ENCODE measurements at places on chromosomes 6 and 20.

DNA sequence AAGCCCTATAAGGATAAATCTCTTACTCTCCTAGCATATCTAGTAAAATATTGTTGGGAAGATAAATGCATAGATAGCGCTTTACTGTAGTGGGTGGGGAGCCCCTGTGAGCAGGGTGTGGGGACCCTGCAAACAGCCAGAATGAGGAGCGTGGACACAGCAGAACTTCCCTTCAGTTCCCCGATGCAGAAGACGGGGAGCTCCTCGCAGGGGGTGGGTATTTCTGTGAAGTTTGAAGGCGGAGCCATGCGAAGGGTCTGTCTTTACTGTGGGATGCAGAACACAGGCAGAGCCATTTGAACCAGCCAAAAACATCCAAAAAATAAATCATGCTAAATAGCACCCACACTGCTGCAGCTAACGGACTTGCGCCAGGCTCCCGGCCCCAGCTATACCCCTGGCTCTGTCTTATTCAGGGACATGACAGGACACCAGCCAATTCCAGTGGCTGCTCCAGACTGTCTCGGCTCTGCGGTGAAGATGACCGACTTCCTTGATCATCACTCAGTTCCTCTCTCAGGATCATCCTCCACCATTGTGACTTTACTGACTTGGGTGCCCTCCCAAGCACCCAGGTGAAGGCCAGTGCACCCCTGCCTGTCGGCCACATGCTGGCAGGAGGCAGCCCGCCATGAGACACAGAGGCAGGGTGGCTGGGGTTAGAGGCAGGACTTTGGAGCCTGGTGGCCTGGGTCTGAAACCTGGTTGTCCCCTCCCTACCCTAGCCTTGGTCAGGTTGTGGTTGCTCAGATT lies 134.5 kb downstream of the SMOC2 start:
- no peak for DNase-seq

DNA sequence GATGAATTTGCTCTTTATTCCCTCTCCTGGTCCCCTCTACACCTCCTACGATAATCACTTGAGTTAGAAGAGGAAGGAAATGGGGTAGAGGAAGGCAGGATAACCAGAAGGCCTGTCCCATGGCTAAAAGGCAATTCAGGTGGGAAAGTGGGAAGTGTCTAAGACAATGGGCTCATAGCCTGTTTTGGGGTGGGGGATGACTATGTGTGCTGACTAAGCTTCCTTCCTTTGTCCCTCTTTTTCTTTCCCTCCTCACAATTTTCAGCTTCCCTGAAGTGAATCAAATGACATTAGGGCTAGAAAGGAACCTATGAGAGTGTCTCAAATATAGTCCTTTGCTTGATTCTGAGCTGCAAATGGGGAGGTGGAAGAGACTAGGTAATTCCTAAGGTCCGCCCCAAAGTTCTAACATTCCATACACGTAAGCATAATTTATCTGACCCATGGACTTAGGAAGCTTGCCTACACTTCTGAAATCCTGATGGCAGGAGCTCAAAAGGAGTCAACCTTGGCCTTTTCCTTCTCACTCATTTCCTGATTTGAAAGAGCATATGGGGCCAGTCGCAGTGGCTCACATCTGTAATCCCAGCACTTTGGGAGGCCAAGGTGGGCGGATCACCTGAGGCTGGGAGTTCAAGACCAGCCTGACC lies 24.3 kb downstream of the EDEM2 start:
- DNase-seq = no peak

DNA sequence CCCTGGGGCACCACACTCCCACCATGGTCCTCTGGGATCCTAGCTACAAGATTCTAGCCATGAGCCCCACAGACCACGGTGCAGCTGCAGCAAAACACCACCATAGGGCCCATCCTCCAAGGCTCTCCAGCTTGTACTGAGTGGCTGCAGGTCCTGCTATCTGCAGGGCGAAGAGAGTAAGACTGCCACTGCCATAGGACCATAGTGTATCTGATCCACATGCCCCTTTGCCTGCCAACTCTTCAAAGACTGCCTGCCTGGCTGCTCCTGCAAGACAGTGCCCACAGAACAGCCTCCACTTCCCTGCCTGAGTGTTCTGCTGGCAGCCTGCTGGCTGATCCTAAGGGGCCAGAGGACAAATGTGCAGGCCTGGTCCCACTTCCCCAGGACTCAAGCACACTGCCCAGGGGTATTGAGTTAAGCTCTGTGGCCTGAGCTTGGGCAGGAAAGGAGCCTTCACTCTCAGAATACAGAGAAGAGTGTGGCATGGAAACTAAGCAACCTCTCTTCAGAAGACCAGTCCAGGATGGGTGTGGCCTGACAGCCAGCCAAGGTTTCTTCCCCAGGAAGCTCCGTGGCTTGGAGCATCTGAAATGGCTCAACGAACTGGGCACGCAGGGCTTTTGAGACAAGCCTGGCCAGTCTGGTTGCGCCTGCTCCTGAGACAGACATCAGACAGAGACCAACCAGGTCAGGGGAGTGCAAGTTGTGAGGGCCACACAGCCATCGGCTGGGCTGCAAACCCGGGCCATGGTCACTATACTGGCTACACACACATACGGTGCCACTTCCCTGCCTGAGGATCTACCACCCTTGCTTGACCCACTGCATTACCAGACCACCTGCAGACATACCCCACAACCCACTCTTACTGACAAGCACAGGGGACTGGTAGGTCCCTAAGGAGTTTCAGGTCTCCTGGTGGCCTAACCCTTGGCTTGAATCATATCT lies 54.5 kb downstream of the RNGTT start:
- DNase-seq = no peak

GRCh38 chr20:39903806-39904465 lies 785.1 kb downstream of the MAFB start:
- DNase-seq = no peak

GRCh38 chr20:45318948-45319347 lies 10.8 kb upstream of the MATN4 start:
- no peak for DNase-seq

- DNase-seq = no peak
Measured at GRCh38 chr6:67285770-67286495, 1349.1 kb upstream of the ADGRB3 start.

DNA sequence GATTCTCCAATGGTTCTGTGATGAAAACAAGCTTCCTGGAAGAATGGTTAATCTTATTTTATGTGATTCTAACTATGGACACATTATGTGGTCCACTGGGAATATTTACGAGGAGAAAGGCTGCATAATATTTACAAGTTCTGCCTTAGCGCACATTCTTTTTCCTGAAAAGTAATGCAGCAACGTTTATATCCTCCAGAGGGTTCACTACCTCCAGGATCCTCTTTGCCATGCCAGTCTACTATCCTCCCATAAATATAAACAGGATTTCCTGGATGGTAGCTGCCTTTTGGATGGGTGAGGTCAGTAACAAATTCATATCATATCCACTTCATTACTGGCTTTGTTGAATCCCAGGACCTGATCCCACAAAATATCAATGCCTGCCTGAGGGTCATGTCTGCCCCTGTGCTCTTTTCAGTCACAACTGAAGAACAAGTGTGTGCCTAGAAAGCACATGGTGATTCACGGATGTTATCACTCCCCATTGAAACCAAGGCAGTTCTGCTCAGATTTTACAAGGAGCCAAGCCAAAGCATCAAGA lies 30.4 kb downstream of the ADGRF5 start:
- DNase-seq = no peak

DNA sequence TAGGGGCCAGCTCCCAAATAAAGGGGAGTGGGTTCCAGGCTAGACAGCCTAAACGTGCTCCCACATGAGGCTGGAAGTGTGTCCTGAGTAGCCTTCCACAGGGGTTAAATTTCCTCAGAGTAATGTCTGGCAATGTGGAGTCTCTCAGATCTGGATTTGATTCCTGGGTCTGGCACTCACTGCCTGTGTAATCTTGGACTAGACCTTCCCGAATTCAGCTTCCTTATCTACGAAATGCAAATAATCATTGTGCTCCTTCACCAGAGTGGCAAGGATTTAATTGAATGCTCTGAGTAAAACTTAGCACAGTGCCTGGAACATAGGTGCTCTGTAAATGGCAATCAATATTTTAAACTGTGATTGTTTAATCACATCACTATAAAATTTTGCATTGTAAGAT lies 114.4 kb downstream of the SLX4IP start:
- no peak for DNase-seq

DNA sequence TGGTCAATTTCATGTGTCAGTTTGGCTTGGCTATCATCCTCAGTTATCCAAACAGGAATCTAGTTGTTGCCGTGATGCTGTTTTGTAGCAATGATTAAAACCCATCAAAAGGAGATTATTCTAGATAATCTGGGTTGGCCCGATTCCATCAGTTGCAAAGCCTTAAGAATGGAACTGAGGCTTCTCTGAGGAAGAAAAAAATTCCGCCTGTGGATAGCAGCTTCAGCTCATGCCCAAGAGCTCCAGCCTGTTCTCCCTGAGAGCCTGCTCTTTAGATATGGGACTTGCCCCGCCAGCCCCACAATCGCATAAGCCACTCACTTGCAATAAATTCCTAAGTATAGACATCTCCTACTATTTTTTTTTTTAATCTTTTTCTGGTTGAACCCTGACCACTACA lies 61.5 kb downstream of the SEL1L2 start:
- DNase-seq = no peak

GRCh38 chr20:63015662-63016361 lies 9.0 kb upstream of the BHLHE23 start:
- DNase-seq = no peak

DNA sequence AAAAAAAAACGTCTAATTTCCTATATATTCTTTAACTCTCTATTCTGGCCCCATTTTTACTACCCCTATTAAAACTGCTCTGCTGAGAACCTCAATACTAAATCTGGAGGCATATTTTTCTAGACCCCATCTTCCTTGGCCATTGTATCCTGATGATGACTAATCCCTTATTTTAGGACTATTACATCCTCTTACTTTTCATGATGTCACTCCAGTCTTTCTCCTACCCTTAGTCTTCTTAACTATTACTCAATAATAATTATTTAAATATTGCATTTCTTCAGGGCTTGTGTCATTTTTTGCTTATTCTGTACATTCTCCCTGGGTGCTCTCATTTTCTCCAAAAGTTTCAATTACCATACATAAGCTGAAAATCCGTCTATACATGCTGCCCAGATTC lies 6.4 kb downstream of the FBXO30 start:
- DNase-seq = no peak

DNA sequence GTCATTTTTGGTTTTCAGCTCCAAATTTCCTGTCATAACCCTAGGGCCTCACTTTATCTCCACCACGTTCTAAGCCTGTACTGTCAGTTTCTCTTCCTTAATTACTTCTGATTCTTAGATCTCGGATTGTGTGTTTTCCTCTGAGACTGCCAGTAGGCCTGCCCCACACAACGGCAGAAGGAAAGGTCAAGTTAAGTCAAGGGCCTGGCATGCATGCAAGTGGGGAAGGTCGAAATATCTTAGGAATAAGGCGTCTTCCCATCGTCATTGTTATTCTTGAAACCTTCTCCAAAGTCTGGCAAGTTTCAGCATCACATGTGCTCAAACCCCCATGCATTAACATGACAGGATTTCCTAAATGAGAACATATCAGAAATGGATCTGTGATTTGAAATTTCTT lies 203.5 kb upstream of the TSHZ2 start:
- no peak for DNase-seq

GRCh38 chr20:47612670-47613069 lies 111.0 kb downstream of the NCOA3 start:
- DNase-seq = no peak

DNA sequence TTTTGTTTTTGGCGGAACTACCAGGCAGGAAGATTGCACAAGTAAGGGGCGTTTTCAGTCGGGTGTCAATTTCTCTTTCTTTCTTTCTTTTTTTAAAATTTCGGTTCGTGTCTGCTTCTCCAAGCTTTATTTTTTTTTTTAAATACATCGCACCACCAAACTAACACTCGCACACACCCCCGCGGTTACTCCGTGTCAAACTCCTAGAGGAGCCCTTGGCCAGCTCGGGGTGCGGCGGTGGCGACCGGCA lies 338 bp downstream of the UTRN start:
- DNase-seq = no peak

DNA sequence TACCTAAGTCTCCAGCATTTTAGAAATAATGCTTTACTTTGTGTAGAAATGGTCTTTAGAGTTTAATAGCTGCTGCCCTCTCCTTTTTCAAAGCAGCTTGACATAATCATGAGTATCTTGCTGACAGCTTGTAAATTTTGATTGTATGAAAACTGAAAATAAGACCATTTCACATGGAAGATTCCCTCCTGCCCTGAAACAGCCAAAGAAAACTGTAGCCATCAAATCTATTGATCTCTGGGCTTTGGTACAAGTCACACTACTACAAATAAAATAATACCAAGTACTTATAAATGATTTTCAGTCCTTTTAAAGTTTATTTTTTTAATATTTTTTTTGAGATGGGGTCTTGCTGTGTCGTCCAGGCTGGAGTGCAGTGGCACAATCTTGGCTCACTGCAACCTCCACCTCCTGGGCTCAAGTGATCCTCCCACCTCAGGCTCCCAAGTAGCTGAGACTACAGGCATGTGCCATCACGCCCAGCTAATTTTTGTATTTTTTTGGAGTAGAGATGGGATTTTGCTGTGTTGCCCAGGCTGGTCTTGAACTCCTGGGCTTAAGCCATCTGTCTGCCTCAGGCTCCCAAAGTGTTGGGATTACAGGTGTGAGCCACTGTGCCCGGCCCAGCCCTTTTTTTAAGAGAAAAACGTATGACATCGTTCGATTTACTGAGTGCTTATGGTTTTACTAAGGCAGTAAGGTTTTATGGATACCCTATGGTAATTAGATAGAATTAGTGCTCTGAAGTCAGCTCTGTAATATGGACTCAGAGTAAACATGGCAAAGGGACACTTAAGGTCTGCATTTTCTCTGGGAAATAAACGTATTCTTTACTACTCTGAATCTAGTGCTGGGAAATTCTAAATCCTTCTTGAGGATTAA lies 7.0 kb downstream of the PTPN1 start:
- DNase-seq = no peak

DNA sequence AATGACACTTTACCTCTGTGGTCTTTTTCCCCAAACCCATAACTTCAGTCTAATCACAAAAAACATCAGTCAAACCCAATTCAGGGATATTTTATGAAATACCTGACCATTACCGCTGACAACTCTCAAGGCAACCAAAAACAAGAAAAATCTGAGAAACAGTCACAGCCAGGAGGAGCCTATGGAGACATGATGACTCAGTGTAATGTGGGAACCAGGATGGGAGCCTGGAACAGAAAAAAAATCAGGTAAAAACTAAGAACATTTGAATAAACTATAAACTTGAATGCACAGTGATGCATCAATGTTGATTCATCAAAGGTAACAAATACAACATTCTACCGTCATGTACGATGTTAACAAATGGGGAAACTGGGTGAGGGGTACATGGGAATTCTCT lies 84.1 kb upstream of the TSHZ2 start:
- DNase-seq = no peak
